ENCODE measurements at places on chromosomes 3 and 15.

GRCh38 chr3:45612918-45613602 lies 18.5 kb downstream of the LIMD1 start:
- DNase-seq, result no peak

GRCh38 chr3:32816439-32817256 lies 1.1 kb upstream of the TRIM71 start:
- DNase-seq, result no peak

GRCh38 chr15:89361451-89362202 lies 27.0 kb upstream of the POLG start:
- DNase-seq, result peak; percentile 44

GRCh38 chr3:108406063-108406660 lies 104.2 kb downstream of the MYH15 start:
- no peak for DNase-seq

GRCh38 chr3:60847791-60848190 lies 403.5 kb downstream of the FHIT start:
- DNase-seq, result no peak

DNA sequence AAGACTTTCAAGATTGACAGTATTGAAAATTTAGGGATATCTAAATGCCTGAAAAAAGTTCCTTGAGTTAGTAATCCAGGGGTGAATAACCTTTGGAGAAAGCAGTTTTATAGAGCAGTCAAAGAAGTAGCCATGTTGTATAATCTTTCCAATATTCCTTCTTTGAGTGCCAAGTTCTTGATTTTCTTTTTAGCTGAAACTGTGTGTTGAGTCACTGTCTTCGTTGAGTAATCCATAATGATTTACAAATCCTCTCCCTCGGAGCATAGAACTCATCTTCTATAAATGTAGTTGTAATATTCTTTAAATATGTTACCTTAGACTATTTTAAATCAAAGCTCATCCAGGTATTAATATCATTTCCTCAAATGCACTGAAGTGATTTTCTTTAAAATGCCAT lies 135.2 kb downstream of the BBX start:
- DNase-seq, result no peak

GRCh38 chr3:87090631-87091030 lies 99.7 kb upstream of the VGLL3 start:
- DNase-seq, result no peak

DNA sequence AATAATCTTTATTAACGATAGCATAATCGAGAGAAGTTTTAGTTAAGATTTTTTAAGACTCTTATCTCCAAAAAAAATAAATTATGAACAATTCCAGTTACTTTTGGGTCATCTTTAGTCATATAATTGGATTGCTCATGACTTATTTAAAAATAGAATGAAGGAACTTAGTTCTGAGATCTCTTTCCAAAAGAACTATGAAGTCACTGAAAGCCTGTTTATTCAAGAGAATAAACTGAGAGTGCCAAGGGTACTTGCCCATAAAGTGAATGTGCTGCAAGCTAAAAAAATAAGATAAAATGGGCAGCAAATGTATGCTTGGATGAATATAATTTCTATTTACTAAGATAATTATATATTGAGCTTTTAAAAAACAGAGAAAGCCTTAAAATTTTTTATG lies 176.5 kb upstream of the PLSCR5 start:
- no peak for DNase-seq

- no peak for DNase-seq
These were observed 160.6 kb upstream of the POU1F1 start for GRCh38 chr3:87436781-87437543.

GRCh38 chr3:134380249-134380648 lies 6.0 kb upstream of the AMOTL2 start:
- DNase-seq, result no peak

DNA sequence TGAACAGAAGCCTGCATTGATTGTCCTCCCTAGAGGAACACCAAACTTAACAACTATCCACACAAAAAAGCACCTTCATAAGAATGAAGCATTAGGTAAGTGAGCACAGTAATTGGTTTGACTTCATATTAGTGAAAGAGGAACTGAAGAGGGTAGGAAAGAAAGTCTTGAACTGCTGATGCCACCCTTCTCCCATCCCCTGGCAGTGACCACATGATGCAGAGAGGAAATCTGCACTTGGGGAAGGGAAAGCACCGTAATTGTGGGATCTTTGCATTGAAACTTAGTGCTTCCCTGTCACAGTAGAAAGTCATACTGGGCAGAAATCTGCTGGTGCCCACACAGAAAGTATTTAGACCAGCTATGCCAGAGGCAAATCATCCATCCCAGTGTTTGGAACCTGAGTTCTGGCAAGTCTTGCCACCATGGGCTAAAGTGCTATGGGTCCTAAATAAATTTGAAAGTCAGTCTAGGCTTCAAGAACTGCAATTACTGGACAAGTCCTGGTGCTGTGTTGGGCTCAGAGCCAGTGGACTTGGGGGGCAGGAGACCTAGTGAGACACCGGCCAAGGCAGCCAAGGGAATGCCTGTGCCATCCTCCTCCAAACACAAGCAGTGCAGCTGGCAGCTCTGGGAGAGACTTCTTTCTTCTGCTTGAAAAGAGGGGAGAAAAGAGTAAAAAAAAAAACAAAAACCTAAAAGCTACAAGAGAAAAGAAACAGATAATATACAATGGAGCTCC lies 63.6 kb downstream of the SLC15A2 start:
- DNase-seq, result no peak

Measured in stimulated activated CD4-positive, alpha-beta T cell treated with anti-CD3 and anti-CD28 coated beads, Interleukin-15, amount 100 ng/mL, for 1 hour (primary cell).